Activated CD8-positive, alpha-beta memory T cell treated with anti-CD3 and anti-CD28 coated beads, Interleukin-2, amount 50 U/mL, for 4 hours (primary cell): ENCODE measurements at places on chromosomes 1 and 21.

DNA sequence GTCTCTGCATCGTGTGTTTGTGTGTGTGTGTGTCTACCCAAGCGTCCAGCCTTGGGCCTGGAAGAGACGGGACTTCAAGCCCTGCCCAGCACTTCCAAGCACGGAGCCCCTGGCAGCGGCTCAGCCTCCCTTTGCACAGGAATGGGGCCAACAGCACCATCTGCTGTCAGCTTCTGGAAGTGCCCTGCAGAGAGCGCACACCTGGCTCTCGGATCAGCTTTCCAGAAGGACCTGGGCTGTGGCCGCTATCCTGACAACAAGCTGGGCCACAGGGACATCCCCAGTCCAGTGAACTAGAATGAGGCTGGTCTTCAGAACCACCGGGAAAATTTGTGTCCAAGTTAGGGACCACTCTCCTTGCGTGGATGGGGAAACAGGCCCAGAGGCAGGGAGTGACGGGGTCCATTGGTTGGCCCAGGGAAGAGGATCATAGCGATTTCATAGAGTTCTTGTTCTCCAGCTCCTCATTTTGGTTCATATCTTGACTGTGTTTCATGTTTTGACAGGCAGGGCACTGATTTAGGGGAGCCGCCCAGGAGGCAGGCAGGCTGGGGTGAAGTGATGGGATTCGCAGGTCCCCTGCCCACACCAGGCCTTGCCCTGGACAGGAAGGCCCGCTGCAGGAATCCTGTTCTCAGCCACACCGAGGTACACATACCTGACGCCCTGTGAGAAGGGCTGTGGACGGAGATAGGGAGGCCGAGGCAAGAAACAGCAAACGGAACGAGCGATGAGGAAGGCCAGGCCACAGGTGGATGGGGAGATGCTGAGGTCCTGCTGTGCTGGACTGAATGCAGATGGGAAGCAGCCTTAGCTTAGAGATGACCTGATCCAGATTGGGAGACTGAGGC, 38.4 kb downstream of the TAS1R2 start:
- DNase-seq: peak; percentile 63

DNA sequence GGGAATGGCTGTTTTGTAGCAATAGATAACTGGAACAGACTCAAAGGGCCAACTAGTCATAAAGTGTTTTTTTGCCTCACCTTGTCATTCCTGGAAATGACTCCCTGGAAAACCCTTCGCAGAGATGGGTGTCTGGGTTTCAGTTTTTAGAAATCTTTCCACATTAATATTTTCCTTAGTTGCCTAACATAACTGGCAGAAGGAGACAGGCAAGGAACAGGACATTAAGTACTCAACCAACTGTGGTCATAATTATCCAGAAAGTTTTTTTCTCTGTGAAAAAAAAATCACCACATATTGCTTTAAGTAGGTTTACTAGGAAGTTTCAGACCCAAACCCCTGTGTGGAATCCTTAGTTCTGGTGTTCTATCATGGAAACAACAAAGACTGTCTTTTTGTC, 3.4 kb upstream of the CMPK1 start:
- no peak for DNase-seq

GRCh38 chr21:34202553-34203372, 129.4 kb downstream of the MRPS6 start:
- DNase-seq: no peak

DNA sequence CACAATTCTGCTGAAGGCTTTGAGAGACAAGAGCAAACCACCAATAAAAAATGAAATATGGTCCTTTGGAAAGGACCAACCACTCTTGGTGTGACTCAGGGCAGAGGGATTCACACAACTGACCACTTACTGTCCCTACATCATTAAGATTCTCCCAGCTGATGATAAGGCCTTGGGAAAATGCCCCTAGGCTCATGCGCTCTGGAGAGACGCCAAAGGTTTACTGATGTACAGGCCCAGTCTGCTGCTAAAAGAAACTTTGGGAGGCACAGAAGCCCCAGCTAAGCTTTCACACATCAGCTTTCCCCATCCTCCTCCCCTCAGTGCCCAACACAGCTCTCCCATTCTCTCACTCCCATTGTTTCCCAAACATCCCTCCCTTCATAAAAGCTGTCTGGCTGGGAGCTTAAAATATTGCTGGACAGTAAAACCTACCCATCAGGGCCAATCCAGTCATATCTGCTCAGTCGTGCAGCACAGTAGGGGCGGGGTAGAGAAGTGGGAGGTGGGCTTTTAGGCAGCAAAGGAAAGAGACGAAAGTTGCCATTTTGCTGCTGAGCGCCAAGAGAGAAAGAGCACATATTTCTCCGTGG, at the start of gene GJA8:
TSS of gene GJA8 (plus strand) at position 543 of the 593 bp plus-strand sequence. CDS start 5,161 bp downstream, outside the sequence.
- no peak for DNase-seq

- DNase-seq: no peak
These were observed 29.6 kb upstream of the TMEM51 start for GRCh38 chr1:15123925-15124324.

DNA sequence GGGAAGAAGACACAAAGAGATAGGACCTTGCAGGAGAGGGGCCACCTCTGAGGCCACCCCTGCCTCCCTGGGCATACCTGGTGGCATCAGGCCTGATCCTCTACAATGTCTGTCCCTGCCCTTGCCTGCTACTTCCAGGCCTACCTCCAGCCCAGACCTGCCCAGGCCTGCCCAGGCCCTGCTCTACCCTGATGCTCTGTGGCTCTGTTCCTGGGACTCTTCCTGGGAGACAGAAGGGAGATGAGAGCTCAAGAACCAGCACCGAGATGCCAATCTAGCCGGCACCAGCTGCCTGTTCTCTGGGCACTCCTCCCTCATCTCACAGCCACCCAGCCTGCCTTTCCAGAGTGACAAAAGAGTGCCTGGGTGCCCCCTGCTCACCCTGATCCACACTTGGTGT, 2.7 kb downstream of the CELF3 start:
- DNase-seq: no peak

DNA sequence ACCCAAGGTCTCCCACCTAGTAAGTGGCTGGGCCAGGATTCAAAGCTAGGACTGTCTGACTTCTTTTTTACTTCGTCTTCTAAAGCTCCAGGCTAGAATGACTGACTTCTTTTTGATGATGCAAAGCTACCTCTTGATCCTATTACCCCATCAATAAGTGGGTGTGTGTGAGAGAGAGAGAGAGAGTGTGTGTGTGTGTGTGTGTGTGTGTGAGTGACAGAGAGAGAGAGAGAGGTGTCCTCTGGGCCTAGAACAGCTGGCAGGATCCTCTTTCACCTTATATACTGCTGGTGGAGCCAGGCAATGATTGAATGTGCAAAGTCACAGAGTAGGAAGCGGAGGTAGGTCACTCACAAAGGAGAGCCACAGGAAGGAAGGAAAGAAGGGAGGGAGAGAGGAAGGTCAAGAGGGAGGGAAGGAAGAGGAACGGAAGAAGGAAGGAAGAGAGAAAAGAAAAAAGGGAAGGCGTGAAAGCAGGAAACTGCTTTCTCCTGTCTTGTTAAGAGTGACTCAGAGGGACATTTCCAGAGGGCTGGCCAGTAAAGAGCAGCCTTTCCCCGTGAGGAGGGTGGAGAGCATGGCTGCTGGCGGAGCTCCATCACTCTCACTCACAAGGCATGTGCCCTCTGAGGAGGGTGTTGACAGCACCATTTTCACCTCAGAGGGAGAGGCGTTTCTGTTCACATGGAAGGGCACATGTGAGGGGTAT, 68.9 kb downstream of the CDC7 start:
- no peak for DNase-seq

GRCh38 chr1:44775930-44776729, 790 bp downstream of the RPS8 start:
- DNase-seq: peak; percentile 61

DNA sequence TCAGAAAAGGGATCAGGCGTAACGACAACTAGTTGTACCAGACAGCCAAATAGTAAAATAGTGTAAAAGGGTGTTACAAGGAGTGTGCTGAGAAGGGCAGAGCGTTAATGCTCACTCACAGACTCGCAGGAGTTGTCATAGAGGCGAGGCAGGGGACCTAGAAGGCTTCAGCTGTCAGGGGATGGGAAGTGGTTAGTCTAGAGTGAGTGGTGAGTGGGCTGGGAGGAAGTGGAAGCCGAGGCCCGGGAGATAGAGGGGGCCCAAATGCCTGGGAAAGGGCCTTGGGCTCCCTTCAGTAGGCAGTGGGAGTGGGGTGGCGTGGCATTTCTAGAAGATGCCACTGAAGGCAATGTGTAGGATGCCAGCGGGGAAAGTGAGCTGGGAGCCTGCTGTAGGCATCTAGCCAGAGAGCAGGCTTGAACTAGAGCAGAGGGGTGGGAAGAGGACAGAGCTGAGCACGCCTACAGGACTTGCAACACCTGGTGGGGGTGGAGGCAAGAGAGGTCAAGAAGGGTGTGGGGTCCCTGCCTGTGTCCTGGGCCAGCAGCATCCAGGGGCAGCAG, 10.3 kb downstream of the SLC6A17 start:
- no peak for DNase-seq

DNA sequence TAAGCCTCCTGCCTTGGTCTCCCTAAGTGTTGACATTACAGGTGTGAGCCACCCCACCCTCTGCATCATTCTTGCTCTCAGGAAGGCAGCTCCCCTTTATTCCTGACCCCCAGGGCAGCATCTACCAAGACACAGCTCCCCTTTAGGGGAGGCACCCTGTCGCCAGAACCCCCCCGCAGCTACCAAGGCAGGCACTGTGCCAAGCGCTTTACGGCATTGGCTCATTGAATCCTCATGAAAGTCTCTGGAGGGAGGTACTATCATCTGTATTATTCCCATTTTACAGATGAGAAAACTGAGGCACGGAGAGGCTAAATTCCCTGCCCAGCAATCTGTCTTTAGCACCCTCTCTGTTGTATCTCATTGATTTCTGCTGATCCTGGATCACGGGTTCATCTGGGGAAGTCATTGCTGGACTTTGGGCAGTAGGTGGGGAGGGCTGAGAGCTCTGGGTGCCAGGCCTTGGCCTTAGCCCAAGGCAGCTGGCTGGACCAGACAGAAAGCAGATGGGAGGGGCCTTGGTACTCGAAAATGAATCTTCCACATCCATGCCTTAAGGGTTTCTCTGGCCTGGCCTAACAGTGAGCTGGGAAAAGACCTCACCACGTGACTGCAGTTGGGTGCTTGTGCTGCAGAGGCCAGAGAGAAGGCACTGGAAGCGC, 5.9 kb downstream of the PLOD1 start:
- DNase-seq: no peak

DNA sequence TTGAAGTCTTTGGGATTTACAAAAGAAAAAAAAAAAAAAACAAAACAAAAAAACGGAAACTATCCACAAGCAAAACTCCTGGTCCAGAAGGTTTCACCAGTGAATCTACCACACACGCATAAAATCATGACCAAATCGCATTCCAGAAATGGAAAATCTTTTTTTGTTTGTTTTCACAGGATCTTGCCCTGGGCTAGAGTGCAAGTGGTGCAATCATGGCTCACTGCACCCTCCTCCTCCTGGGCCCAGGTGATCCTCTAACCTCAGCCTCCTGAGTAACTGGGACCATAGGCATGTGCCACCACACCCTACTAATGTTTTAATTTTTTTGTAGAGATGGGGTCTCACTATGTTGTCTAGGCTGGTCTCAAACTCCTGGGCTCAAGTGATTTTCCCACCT, 100.5 kb downstream of the DYRK1A start:
- no peak for DNase-seq

GRCh38 chr21:44528634-44528995, 11.4 kb downstream of the KRTAP10-1 start:
- DNase-seq: no peak

DNA sequence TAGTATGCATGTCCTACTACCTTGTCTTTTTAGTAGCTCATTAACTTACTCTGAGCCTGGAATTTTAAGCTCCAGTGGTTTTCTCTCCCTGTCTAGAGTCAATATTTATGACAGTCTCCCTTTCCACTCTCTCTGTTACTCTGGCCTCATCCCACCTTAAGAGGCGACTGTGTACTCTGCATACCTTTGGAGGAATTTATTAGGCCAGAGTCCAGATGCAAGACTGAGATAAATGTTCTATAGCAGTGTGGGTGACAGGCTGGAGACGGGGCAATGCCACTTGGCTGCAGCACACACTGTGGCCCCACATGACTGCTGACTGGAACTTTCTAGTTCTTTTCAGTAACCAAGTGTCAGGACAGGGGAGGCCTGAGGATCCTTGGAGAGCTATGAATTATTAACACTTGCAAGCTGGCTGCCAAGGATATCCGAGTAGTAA, 4.1 kb upstream of the PDZK1 start:
- no peak for DNase-seq
